ENCODE measurements at places on chromosomes 2 and 18.

DNA sequence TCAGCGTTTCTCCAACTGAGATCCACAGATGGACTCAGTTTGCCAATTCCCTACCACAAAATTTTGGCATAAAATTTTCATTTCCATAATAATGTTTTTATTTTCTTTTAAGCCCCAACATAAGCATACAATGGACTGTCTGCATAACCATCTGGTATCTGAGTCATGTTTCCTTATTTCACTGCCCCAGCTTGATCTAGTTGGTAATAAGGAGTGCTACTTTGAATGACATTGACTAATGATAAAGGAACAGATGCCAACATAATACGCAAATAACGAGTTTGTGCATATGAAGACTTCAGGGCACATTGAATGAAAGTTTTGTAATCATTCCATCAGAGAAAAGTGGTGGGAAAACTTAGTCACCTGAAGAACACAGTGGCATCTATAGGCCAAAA, 8.8 kb upstream of the MBD2 start:
- DNase-seq = peak; percentile 86

- no peak for DNase-seq
Measured at GRCh38 chr2:182548031-182548950, 121.5 kb upstream of the PDE1A start.

GRCh38 chr18:49251451-49251850, 209.0 kb downstream of the DYM start:
- no peak for DNase-seq

DNA sequence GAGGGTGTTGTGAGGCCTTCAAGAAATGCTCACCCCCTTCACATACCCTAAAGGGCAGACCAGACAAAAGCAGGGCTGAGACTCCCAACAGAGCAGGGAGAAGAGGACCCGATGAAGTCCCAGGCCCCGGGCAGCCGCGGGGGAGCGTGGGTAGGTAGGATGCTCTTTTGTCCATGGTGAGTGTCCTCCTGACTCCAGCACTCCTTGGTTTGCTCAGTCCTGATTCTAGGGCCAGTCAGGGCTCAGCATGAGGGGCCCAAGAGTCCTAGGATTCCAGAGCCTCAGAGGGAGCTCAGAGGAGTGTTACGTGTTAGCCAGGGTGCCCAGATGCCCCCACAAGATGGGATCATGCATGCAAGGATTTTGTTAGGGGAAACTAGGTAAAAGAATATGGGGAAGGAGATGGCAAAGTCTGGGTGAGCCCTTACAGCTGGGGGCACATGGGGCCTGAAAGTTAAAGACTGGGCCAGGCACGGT, 64.8 kb downstream of the SMAD7 start:
- DNase-seq = no peak

GRCh38 chr2:236745420-236746210, 176.0 kb downstream of the ACKR3 start:
- DNase-seq = peak; percentile 94

- no peak for DNase-seq
Measured at GRCh38 chr2:135997380-135997779, 12.0 kb upstream of the DARS1 start.

DNA sequence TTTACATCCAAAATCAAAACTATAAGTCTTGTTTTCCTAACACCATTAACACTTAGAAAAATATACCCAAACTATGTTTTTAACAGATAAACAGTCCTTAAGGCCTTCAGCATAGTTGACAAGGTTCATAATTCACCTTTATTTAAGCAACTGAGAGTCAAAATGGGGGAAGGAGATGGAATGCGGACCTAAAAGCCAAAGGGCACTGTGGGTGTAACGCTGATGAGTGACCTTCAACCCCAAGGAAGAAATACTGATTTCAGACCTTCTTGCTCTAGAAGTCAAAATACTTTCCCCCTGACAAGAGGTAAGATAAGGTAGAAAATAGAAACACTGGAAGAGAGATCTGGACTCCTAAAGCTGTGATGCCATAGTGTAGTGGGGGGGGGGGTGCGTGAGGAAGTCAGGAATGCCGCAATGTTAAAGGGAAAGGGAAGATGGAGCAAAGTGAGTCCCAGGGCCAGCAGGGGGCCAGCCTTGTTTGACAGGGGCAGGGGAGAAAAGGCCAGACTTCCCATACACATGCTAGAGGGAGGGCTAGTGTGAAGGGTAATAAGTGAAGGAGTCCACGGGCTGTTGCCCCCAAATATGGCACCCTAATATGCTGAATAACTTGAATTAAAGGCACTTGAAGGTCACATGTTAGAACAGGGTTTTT, 31.4 kb downstream of the CCDC93 start:
- DNase-seq = no peak

DNA sequence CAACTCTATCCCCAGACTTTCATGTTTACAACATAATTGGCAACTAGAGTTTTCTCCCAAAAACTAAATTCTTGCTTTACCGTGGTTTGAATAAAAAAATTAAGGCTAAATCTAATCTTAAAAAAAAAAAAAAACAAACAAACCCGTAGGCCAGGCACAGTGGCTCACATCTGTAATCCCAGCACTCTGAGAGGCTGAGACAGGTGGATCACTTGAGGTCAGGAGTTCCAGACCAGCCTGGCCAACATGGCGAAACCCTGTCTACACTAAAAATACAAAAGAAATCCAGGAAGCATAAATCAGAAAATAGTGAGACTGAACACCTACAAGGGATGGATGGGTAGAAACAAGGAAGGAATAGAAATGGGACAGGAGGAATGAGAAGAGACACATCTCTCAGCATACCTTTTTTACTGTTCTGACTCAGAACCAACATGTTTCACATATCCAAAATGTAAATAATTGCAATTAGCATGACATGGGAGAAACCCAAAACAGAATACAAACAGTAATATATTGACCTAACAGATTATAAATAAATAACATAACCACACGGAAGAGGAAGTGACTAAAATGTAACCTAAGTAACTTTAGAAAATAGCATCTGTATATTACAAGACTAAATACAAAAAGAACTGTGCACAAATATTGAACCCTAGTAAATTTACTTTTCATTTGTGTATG, 17.5 kb downstream of the MGAT4A start:
- no peak for DNase-seq

DNA sequence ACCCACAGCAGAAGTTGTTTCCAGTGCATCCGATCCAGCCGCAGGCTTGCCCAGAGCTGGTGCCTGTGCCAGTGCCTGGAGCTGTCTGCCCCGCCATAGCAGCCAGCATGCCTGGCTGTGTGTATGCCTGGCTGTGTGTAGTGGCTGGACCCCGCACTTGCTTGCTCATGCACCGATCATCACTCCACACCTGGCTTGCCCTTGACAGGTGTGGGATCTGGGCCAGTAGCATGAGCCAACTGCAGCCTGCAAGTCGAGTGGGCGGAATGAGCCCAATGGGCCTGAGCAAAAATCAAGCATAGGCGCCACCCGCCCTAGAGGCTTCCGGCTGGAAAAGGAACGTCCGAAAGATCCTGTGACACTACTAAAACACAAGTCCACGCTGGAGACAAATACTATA, 74.5 kb downstream of the EPB41L3 start:
- DNase-seq = no peak

DNA sequence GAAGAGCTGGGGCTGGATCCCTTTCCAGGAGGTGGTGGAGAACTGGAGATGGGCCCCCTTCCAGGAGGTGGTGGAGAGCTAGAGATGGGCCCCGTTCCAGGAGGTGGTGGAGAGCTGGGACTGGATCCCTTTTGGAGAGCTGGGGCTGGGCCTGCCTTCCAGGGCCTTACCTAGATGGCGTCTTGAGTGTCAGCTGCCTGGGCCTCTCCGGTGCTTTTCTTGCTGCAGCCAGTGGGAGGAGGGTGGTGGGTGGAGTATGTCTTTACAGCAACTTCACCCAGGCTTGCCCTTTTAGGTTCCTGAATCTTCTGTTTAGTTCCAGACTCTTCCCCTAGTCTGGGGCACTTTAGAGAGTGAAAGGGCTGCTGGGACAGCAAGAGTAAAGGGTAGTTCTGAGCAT, 19.1 kb upstream of the TXNDC2 start:
- DNase-seq = no peak

- no peak for DNase-seq
Measured at GRCh38 chr2:190280565-190281350, 38.9 kb downstream of the HIBCH start.

DNA sequence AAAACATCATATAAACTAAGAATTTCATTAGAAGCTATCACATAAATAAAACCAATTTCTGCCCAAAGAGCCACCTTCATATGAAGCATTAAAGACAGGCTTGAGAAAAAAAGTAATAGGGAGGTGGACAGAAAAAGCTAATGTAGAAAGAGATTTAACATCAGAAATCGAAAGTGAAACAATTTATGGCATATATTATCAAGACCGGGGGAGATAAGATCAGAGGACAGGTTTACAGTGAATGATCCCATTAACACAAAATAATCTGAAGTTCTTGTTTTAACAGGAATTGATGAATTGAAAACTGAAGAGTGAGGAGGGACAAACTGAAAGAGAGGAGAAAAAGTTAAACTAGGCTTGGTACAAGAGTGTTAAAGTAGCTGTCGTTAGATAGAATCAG, 786.3 kb upstream of the FSHR start:
- no peak for DNase-seq

DNA sequence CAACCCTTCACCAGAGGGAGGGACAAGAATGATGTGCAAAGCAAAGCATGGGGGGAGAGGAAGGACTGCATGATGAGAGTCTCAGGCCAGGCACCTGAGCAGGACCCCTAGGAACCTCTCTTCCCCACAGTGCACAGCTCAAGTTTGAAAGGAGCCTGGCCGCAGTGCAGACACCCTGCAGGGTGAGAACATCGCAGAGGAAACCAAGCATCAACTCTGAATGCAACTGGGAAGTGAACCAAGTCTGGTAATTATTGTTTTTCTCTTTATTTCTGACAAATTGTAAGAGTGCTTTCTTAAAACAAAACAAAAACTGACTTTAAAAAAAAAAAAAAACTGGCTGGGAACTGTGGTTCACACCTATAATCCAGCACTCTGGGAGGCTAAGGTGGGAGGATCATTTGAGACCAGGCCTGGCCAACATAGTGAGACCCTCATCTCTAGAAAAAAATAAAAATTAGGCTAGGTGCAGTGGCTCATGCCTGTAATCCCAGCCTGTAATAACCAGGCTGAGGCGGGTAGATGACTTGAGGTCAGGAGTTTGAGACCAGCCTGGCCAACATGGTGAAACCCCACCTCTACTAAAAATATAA, 15.3 kb downstream of the NPC1 start:
- no peak for DNase-seq

- DNase-seq = no peak
Measured at GRCh38 chr18:63216516-63217311, 102.9 kb downstream of the BCL2 start.

DNA sequence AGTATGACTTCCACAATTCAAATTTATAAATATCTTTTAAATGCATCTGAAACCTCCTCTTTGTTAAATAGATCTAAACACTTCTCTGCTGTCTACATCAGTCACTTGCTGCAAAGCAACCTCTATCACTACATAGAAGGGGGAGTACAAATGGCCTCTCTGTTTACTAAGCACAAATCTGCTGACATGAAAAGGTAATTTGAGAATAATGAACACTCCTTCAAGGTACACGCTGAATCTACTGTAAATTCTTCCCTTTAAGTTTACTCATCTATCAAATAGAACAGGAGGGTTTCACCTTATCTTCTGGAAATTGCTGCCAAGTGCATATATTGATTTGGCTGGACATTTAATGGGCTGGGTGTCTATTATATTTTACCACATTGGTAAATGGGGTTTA, 879.6 kb downstream of the SUCLG1 start:
- no peak for DNase-seq

DNA sequence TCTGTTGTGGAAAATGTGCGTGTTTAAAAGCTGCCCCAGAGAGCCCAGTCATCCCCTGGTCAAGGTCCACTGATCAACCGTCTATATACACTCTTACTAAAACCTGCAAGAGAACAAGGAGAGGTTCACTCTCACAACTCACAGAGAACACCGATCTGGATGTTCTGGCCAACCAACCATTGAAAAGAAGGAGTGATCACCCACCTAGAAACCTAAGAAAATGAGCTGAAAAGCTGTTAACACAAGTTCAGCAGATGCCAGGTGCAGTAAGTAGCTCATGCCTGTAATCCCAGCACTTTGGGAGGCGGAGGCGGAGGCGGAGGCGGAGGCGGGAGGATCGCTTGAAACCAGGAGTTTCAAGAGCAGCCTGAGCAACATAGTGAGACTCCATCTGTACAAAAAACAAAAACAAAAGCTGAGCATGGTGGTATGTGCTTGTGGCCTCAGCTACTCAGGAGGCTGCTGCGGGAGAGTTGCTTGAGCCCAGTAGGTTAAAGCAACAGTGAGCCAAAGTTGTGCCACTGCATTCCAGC, 14.5 kb downstream of the ATG16L1 start:
- no peak for DNase-seq
